ENCODE measurements at places on chromosomes 12 and 14.

GRCh38 chr14:69354383-69355153 is 43.5 kb downstream of the ERH start:
- peak; percentile 89 for DNase-seq

GRCh38 chr14:80522411-80522810 is 311.1 kb upstream of the DIO2 start:
- no peak for DNase-seq

DNA sequence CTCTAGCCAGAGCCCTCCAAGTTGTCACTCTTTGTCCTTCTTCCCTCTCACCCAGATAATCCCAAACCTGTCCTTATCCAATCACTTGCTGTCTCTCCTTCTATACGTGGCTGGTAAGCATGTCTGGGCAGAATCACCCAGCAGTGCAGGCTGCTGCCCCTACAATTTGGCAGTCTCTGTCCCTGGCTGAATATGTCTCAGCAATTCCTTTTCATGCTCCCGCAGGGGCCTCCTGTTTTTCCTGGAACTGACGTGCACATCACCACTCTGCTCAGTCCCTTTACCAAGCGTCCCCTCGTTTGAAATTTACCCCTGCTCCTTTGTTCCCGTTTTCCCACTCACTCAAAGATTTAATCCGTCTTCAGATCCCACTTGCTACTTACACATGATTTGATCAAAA is 80.0 kb downstream of the ST8SIA1 start:
- DNase-seq, result no peak

DNA sequence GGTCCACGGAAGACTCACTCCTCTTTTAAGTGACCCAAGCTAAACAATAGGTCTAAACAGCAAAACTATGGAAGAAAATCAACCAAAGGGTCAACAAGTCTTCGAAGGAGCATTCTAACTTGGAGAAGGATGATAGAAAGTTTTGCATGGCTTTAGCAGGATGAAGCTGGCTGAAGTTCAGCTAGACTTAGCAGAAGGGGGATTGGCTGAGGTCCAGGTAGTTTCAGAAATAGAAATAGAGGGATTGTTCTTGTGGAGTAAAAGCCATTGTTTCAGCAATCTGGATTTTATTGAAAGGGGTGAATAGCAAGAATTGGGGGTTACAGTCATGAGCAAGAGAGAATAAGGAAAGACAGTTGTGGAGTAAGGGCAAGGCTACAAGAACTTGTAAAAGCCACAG is 84.7 kb upstream of the TSPAN8 start:
- DNase-seq, result no peak

DNA sequence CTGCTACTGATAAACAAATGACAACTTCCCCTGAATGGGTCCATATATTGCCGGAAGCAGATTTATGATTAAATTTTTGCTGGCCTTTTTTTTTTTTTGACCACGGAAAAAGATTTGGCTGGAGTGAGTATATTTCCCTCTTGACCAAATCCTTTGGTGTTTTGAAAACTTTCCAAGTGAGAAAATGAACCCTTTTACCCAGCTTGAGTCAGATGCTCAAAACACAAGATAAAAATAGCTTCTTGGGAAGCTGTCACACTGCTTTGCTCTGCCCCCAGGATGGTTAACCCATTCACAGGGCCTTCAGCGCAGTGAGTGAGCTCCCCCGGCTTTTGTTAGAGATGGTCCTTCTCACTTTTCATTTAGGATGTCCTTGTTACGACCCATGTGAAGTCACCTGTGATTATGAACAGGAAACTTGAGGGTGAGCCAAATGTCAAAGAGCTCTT is 224.3 kb downstream of the PELI2 start:
- DNase-seq, result no peak

DNA sequence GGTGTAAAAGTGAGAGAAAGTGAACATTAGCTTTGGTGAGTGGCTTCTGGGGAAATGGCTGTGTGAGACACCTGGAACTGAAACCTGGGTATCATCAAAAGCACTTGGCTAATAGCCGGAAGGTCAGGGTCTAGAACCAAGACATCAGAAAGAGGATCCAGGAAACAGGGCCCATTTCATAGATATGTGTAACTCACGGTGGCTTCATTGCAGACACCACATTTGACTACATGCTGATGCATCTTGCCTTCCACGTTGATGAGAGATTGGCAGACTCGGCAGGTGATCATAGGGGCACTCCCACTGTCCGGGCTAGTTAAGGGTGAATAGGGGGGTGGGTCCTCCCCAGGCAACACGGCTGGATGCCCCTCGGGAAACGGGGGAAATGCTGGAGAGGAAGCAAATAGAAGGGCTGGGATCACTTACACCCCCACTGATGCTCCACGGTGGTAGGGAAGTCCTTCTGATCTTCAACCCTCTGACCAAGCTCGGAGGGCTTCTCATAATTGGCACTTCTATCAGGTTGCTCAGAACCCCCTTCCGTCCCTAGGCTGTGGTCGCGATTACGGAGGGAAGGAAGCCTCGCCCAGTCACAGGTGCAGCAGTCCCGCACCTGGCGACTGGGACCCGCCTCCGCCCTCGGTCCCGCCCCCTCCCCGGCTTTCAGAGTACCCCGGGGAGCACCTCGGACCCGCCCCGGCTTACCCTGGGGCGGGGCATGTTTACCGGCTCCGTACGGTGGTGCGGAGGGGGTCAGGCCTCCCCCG is 593 bp downstream of the PIP4P1 start:
- DNase-seq, result no peak

All from GM12892 (cell line).